ENCODE measurements at places on chromosomes 7 and 10.
A peak's percentile ranks its signal among the peaks of the same experiment; 100 is the strongest.

DNA sequence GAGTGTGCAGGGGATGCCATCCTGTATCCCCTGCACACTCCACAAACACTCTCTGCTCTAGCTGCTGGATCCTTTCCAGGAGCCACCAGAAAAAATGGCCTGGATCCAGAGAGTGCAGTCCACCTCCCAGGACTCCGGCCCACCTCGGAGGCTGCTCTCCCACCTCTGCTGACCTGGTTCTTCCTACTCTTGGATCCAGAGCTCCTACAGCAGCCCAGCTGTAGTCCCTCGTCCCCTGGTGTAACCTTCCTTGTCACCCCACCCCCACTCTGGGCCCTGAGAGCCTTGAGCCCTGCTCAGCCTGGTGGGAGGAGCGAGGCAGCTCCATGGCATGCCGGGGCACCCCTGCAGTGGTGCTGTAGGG is 54.4 kb downstream of the GOLGA7B start:
- DNase-seq: no peak

DNA sequence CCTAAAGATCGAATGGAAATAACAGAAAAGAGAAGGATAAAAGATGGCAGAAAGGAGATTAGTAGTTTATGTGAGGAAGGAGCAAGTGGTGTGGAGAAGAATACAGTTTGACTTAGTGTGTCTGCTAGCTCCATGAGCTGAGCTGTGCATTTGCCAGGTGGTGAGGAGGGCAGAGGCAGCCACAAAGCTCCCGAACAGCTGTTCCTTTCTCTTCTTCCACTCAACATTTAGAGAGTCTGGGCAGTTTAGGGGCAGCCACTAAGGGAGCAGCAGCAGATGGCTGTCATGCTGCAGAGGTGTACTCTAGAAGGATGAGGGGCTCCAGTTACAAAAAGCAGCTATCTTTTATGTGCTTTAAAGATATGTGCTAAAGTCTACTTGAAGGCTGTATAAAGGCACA is 674.4 kb downstream of the GRM8 start:
- DNase-seq: no peak

DNA sequence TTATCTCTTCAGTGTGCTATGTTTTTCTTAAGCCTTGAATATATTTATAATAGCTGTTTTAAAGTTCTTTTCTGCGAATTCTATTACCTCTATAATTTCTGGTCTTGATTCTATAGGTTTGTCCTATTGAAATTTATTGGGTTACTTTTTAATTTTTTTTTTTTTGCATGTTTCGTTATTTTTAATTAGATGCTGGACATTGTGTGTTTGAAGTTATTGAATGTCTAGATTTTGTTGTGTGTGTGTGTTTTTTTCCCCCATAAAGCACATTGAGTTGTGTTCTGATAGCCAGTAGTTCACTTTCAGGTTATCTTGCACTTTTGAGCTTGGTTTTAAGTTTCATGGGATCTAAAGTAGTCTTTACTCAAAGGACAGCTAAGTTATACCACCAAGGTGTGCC is 394.9 kb downstream of the RPS24 start:
- no peak for DNase-seq

DNA sequence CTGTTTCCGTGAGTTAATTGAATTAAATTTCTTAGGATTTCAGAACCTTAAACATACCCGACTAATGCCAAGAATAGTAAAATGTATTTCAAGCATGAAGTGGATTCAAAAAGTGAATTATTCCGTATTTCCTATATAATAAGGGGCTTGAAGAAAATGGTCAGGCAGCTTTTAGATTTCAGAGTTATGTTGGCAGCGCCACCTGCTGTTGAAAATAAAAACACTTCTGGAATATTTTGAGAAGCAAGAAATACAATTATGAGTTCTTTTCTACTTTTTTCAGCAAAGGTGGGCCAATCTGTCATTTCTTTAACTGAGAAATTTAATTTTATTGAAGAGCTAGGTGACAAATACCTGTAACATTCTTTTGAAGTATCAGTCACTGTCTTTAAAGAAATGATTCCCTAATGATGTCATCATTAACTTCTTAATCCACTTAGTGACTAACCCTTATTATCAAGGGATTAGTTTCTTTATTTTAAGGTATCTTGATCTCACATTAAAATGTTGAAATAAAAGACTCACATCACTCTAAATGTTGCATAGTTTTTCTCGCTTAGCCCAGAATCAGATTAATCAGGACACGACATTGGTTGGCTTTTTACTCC is 36.6 kb upstream of the AGR3 start:
- peak; percentile 61 for DNase-seq

DNA sequence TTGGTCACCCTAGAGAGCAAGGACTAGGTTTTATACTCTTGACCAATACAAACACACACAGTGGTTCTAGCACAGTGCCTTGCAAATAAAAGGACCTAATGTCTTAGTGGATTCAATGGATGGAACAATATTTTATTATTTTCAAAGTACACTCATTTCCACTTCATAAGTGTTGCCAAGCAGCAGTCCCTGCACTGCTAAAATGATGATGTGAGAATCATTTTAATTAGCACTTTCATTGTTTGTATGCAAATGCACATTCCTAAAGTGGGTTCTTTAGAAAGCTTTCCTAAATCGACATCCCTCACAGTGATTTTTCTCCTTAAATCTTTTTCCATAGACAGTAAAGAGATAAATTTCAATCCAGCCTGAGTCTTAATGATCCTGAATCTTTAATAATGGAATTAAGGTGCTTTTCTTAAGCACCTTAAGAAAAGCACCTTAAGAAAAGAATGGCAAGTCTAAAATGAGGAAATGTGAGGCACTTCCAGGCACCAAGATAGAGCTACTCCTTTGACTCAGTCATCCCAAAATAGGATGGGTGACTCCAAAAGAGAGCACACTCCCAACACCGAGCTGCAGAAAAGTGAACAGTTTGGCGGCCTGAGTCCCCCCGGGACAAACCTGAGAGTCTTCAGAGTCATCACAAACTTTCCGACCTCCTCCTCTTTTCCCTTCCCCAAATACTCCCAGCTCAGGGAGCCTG is 84.5 kb downstream of the SORBS1 start:
- DNase-seq: no peak

- DNase-seq: peak; percentile 39
These were observed 63.7 kb upstream of the WAPL start for GRCh38 chr10:86585037-86585929.

DNA sequence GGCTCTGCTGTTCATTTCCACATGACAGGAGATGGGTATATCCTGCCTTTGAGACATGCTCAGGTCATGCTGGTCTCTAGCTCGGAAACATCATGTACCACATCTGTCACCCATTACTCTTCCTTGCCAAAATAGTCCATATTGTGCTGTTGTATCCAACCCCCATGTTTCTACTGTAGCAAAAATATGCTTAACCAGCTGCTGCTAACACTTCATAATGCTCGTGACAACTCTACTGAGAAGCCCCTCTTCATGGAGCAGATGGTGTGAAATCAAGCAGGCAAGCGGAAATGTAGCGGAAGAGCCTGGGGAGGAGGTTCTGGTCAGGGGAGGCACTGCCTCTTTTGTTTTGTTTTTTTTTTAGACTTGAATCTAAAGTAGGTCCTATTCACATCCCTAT is 82.9 kb downstream of the NPY start:
- DNase-seq: no peak

- peak; percentile 84 for DNase-seq
These were observed 525.7 kb downstream of the KCNMA1 start for GRCh38 chr10:77111611-77112550.

DNA sequence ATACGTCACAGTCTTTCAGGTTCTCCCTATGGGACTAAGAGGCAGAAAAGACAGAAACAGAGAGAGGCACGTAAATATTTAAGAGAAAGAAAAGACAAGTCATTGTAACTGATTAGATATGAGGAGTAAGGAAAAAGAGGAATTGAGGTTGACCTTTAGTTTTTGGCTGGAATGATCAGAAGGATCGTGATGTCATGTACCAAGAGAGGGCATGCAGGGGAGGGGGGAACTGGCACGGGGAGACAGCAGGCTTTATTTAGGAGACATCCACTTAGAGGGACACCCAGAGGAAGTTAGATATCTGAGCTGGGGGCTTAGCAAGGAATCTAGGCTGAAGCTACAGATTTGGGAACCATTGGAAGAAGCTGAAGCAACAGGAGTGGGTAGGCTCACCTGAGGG is 9.2 kb upstream of the LRRC20 start:
- no peak for DNase-seq

DNA sequence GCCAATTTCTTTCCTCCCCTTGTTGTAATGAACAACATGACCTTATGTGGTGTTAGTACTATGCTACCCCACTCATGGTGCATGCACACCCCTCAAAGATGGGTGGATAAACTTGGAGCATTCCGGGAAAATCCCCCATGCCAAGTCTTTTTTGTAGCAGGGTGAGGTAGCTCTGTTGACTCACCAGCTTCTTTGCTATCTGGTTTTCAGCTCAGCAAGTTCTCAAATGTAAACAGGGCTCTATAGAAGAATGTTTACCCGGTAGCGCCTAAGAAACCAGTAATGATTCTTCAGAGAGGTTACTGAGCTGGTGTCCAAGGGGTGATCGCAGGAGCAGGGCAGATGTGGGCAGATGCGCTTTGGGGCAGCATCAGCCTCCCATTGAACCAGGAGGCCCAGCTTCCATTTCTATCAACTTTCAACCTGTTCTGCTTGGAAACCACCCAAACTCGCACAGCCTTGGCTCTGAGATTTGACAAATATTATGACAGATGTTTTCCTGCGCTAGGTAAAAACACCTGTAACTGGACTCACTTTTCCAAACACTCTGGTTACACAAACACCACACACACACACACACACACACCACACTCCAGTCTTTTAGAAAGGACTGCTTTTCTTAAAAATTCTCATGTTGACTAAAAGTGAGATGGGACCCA is 87.8 kb downstream of the ZRANB1 start:
- peak; percentile 65 for DNase-seq

DNA sequence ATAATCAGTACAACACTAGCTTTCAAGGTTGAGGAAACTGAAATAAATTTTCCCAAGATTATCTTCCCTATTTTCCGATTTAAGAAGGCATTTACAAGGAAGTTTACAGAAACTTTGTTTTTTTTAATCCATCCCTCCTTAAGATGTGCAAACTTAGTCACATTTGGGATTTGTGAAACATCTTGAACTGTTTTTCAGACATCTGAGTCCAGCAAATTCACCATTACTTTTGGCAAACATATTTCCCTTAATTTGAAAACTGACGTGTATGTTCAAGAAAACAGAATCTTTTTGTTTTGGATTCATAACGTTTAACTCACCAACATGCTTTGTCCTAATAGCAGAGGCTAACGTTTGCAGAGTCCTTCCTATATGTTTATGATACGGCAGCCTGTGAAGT is 19.5 kb downstream of the GLI3 start:
- DNase-seq: no peak

DNA sequence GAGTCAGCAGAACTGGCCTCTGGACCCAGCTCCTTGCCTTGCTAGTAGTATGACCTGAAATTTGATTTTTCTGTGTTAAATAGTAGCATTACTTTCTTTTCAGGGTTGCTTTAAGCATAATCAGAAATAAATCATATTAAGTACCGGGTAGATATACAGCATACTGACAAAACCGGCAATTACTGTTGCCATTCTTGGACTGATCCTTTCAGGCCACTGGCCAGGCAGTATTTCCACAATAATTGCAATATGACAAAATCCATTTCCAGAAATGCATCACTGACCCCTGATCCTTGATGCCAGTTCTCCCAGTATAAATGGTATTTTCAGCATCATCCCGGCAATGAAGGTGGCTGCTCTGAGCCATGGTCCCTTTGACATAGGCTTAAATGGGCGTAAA is 6.9 kb downstream of the LRIT1 start:
- no peak for DNase-seq

- DNase-seq: no peak
These were observed 306.3 kb upstream of the SP8 start for GRCh38 chr7:21092766-21093702.

GRCh38 chr7:121570365-121570764 is 174.3 kb upstream of the FAM3C start:
- peak; percentile 17 for DNase-seq

DNA sequence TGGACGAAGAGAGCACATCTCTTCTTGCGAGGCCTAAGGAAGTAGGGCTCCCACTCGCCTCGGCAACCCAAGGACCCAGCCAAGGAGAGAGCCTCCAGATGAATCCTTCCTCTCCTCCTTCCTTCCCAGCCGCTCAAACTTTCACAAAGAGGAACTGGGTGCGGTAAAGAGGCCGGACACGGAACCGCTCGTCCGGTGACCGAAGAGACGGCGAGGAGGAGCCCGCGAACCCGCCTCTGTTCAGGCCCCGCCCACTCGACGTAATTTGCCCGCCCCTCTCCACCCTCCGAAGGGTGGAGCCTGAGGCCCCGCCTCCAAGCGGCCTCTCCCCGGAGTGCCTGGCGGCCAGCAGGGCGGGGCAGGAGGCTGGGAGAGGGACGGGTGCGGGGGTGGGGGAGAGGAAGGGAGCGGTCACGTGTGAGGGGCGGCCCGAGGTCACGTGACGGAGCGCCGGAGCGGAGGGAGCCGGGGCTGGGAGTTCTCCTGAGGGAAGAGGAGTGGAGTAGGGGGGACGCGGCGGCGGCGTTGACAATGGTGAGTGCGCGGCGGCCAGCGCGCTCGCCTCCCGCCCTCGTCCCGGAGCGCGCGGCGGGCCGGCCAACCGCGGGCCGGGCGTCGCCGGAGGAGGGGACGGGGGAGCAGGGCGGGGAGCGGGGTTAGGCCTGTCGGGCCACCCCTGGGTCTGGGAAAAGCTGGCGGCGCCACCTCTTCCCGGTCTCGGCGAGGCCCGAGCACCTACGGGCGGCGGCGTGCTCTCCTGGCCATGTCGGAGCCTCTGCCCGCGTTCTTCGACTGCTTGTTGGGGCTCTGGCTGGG is at the start of gene VPS26A:
Gene VPS26A (plus strand): TSS at position 432 of the 816 bp plus-strand sequence. CDS start 100 bp downstream, at position 532.
- peak; percentile 98 for DNase-seq

DNA sequence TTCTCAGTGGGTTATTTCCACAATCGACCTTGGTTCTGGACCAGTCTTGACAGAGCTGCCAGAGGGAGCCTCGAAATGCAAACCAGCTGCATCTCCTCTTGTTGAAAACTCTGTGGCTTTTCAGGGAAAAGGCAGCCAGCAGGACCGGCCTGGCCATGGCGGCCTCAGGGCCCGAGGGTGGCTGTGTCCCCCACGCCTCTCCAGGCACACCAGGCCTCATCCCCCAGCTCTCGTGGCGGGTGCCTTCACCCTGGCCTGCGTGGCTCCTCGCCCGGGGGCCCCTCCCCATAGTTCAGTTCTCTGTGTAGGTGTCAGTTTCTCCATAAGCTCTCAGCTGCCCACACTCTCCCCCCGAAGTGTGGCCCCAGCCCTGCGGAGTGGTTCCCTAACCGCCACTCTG is 63.5 kb downstream of the MGMT start:
- DNase-seq: no peak

DNA sequence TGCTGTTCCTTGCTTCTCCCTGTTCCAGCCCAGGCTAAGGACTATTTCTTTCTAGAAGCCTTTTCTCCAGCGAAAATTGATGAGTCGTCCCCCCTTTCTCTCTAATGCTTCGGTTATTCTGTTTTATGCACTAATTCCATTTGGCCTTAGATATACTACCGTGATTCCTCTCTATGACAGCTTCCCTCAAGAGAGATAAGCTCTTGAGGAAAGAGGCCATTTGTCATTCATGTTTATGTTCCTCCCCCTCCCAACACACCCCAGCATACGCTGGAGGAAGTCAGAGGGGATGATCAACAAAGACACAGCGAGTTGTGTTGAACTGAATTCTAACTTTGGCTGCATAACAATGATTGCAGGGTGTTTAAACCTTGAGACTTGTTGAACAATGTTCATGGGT is 198.8 kb downstream of the BMPER start:
- DNase-seq: no peak

- no peak for DNase-seq
These were observed 79.4 kb upstream of the C1GALT1 start for GRCh38 chr7:7102906-7103305.

GRCh38 chr7:83001362-83002040 is 161.2 kb downstream of the PCLO start:
- DNase-seq: peak; percentile 46
